ENCODE measurements at places on chromosomes 7 and 10.
A peak's percentile ranks its signal among the peaks of the same experiment; 100 is the strongest.

GRCh38 chr10:71245420-71246325 lies 33.3 kb downstream of the UNC5B start:
- no peak for DNase-seq

DNA sequence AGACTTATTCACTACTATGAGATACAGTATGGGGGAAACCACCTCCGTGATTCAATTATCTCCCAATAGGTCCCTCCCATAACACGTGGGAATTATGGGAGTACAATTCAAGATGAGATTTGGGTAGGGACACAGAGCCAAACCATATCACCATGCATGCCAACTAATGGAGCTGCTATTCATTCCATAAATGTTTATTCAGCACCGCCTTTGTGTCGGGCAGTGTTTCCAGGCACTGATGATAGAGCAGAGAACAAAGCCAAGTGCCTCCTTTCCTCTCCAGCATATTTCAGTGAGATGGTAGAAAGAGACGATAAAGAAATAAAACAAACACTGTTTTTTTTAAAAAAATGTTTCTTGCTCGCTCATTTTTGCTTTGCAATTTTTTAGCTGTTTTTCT lies 295.9 kb upstream of the FOXK1 start:
- DNase-seq, result no peak

DNA sequence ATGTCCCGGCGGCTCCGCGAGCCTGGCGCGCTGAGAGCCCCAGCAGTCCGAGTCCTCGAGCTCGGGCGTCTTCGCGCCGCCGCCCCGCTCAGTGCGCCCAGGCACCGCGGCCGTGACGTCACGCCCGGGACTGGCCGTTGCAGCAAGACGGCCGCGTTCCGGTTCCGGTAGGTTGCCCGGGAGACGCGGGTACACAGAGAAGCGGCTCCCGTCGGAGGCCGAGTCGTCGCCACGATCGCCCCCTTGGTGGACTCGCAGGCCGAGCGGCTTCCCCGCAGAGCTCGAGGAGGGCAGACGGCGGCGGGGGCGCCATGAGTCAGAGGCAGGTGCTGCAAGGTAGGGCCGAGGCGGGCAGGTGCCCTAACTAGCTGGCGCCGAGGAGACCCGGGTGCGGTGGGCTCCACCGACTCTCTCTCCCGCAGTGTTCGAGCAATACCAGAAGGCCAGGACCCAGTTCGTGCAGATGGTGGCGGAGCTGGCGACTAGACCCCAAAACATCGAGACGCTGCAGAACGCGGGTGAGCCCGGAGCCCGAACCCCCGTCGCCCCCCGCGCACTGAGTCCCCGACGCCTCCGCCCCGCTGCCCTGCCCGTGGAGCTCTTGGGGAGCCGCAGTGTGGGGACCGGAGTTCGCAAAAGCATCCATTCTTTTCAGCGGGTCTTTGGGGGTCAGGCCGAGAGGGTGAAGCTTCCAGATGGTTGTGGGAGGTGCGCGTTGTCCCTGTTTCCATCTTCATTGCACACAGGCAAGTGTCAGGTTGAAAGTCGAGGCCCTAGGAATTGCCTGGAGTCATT lies at the start of gene SPAG6:
Gene SPAG6 (plus strand): TSS at position 196 of the 795 bp plus-strand sequence. CDS start 116 bp downstream, at position 312.
- DNase-seq, result no peak

DNA sequence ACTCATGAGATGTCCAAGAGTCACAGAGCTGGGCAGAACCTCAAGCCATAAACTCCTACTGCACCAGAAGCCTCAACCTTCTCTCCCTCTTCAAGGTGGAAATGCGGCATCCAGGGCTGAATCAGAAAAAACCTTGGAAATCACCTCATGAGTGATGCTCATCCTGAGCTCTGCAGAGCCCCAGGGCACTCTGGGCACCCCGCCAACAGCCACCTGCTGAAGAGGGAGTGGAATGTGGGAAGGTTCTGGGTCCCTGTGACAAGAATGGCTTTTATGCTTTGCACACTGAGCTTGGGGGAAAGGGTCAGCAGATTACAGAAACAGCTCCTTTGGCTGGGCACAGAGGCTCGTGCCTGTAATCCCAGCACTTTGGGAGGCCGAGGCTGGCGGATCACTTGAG lies 18.8 kb downstream of the NUDT1 start:
- DNase-seq, result no peak

DNA sequence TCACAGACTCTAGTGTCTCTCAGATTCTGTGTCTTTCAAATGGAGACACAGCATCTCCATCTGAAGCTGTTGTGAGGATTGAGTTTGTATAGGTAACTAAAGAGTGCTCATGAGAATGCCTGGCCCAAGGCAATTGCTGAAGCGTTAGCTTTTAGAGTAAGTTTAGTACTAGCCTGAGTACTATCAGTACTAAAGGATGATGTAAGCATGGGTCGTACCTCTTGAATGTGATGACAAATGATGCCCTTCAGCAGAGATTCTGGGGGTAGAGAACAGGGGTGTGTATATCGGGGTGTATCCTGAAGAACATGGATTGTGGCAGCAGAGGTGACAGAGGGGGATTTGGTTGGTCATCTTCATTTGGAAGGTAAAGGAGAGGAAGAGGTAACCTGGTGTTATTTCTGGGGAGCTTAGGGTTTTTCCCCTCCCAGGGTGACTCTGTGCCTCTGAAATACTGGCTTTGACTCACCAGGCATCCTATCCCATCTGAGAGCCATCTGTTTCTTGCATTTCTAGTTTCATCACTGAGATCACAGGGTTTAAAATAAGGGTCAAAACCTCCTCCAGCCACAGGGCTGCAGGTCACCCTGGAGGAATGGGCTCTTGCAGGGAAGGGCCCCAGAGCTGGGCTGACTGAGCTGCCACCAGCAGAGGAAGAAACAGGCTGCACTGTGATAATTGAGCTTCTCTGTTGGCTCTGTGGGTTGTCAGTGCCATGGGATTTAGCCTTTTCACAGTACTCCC lies 756.0 kb downstream of the KCNMA1 start:
- no peak for DNase-seq

DNA sequence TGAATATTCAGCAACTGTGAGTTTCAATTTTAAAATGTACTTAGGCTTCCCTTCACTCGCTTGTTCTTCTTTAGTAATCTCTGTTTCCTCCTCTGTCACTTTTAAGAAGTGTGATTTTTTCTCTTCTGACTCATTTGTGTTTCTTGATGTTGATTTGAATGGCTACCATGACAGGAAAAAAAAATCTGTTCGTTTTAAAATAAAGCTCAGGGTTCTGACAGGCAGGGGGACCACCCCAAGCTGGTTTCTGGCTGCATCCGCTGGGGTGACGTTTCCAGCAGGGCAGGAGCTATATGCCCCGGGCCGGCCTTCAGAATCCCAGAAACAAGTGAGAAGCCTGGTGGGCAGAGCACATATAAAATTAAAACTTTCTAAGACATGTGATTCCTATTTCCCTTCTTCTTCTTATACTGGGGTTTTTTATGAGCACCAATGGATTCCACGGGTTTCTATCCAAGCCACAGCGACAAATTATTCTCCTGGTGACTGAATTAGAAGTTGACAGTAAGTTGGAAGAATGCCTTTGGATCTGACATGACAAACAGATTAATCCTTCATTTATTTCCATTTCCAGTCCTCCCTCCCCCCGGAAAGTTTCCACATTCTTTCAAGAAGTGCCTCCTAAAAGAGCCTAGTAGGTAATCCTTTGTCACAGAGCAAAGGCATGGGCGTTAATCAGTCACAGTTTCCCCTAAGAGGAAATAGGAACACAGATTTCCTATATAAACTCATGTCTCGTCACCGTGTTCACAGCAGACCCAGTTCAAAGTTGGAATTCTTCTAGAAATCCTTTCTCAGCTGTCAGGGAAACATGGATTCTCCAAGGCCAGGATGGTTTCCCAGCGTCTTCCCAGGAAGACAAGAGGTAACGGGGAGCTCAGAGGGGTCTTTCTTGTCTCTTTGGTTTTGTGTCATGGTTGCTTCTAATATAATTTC lies 79.9 kb downstream of the PTPRE start:
- DNase-seq, result no peak

- peak; percentile 51 for DNase-seq
These were observed 139.6 kb upstream of the GDF10 start for GRCh38 chr10:47160261-47160908.
